Activated T-helper 17 cell treated with anti-CD3 and anti-CD28 coated beads, Interleukin-2, amount 50 U/mL, for 72 hours (primary cell): ENCODE measurements at places on chromosomes 2 and 18. TPM values are rescaled to one million over a fixed set of nuclear protein-coding genes. Genes with fewer than 3 reads are reported as not detected.
A peak's percentile ranks its signal among the peaks of the same experiment; 100 is the strongest.

- no peak for ATAC-seq
Measured at GRCh38 chr2:72095364-72095763, 52.3 kb downstream of the CYP26B1 start.

DNA sequence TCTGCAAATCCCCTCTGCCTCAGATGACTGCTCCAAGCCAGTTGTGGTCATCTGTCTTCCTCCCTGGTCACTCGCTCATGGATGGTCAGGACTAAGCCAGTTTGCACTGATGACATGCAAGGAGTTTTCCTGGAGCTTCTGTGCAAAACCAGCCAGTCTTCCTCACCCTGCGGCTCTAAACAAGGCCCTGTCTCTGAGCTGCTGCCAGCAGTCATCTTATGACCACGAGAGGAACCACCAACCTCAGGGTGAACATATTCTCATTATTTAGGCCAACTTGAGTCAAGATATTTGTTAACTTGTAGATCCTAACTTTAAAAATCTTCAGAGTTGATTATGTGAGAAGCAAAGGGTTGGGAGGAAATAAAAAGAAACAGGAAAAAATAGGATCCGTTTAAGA is 119.9 kb upstream of the CAB39 start:
- ATAC-seq, result no peak

LRATD1 gene
- not detected for total RNA-seq

GRCh38 chr2:192978395-192978794 is 783.7 kb upstream of the TMEFF2 start:
- ATAC-seq, result no peak

SATB2 gene
- total RNA-seq, result 0.15 TPM

ACADL gene
- total RNA-seq, result not detected

POTEJ gene
- total RNA-seq, result not detected

DNA sequence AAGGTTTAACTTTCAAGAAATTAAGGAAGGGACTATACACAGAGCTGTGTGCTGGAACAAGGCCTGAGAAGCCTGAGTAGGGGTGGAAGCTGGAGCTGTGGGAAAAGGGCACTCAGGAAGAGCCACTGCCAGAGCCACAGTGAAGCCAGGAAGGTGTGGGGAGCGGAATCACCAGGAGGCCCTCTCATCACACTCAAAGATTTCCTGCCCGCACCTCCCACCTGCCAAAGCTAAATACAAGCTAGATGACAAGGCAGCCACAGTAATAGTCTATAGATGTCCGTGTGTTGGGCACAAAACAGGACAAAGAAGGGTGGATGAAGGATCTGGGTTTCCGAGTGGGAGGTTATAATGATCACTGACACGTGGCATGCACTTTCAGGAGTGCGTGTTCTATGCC is 126.0 kb downstream of the ZNF532 start:
- ATAC-seq, result peak; percentile 32

ZC3H15 gene
- total RNA-seq, result 54.4 TPM

- ATAC-seq, result no peak
Measured at GRCh38 chr2:156322686-156323231, 9.8 kb downstream of the NR4A2 start.

KLHL30 gene
- not detected for total RNA-seq

DNA sequence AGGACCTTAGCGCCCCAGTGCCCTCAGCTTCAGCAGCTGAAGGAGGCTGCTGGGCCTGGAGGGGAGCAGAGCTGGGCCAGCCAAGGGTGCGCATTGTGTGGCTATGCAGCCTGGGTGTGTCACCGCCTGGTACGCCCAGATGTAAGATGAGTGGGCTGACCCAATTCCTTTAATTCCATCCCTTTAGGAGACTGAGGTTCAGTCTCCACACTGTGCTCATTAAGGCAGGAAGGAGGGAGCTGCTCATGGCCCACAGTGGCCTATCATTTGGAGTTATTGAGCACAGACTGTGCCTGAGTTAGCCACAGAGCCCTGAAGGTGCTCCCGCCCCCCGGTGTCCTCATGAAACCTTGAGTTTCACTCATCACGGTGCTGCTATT is 194.1 kb upstream of the GLI2 start:
- no peak for ATAC-seq

KRTCAP3 gene
- total RNA-seq, result 5.0 TPM

DNA sequence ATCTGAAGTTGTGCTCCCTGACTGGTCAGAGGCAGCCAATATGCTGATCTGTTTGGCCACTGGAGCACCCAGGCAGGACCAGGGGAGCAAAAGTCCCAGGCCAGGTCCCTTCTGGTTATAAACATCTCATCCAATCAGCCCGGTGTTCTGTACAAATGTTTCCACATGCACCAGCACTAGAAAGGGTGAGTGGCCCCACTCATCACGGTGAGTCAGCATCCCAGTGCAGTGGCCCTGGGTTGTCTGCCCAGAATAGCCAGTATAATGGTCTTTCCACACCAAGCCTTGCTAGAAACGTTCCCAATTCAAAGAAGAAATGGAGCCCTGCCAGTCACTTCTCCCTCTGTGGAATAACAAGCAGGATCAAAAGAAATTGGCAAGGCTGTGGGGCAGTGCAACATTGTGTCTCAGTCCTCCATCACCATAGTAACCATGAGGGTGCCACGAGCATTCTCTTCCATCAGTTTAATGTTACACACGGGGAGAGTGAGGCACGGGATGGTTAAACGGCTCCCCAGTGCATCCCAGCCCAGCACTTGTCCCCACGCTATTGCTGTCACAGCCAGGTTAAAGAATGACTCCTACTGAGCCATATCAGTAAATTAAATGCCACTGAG is 174.9 kb downstream of the SEPTIN10 start:
- ATAC-seq, result no peak

RGPD3 gene
- 0.26 TPM for total RNA-seq

DNA sequence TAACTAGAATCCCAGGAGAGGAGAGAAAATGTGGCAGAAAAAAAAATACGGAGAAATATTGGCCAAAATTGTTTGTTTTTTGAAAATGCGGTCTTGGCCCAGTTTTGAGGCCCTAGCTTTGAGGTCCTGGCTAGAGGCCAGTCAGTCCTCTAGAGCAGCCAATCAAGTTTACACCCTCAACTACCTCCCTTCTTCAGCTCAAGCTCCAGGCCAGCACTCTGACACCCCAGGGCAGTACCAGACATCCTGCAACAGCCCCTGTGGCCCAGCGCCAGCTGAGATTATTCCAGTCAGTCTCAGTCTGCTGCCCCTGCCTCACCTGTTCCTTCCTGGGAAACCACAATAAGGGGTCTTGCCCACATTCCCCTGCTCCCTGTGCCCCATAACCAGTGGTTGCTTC is 107.7 kb downstream of the UGGT1 start:
- no peak for ATAC-seq

GRCh38 chr2:223887127-223887526 is 49.7 kb upstream of the AP1S3 start:
- ATAC-seq, result no peak

CXCR2 gene
- 0.48 TPM for total RNA-seq

HPCAL1 gene
- total RNA-seq, result 57.9 TPM

DNA sequence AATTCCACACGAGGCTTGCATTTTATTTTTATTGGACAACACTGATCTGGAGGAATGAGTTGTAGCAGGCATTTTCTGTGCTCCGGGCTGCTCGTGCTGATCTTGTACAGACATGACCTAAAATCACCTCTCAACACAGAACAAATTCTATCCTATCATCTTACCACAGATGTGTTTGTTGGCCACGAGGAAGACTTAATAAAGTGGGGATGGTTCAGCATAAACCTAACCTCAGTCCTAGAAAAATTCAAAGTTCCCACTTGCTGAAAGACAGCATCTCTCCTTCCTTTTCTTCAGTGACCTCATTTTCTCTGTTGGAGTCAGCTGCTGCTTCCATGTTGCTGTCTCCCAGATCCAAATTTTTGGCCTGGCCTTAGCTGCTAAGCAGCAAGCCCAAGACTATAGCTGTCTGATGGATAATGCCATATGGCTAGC is 45.3 kb downstream of the RBKS start:
- ATAC-seq, result no peak

TBC1D8 gene
- total RNA-seq, result 0.95 TPM

DNA sequence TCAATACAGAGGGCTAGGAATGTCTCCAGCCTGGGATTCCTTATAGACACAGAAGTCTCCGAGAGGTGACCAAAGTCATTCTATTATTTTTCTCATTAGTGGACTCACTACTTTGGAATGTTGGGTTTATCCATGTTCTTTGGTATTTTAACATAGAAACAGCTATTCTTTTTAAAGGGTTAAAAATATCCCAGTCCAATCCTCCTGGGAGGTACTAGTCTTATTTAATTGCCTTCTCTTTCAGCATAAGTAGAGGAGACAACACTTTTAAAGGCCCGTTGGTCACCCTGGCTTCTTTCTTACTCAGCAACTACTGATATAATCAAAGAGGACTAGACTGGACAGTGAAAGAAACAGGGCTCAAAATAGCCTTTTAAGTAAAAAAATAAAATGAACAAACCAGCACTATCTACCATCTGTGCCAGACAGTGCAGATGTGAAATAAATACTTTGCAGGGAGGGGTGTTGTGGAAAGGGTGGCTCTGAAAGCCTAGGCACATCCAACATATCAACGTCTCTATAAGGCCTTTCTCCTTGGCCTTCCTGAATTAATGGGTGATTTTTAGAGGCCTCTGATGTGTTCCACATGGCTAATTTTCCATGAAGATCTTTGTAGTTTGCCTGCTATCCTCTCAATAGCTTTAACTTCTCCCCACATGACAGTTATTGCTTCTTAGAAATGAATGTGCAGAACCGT is 334.4 kb upstream of the THUMPD2 start:
- ATAC-seq, result no peak

SNRNP200 gene
- 198 TPM for total RNA-seq

CCDC141 gene
- 2.1 TPM for total RNA-seq

RUFY4 gene
- total RNA-seq, result 2.4 TPM

C2orf66 gene
- 1.0 TPM for total RNA-seq
